Neural progenitor cell (in vitro differentiated cells): ENCODE measurements at places on chromosomes 7 and 10. TPM values are rescaled to one million over a fixed set of nuclear protein-coding genes. Genes with fewer than 3 reads are reported as not detected.

Gene JAKMIP3
- total RNA-seq: 0.31 and 0.37 TPM in 2 replicates

Gene UTF1
- not detected in 2 replicates for total RNA-seq

Gene CRYGN
- total RNA-seq: 1.1 TPM in 1 of 2 replicates, not detected in the other

Gene GIMAP2
- not detected in 2 replicates for total RNA-seq

Gene MSMB
- not detected in 2 replicates for total RNA-seq

Gene HOXA5
- total RNA-seq: not detected in 2 replicates

Gene FRAT1
- 2.0 and 8.8 TPM in 2 replicates for total RNA-seq

Gene PTCD1
- 8.3 and 10.5 TPM in 2 replicates for total RNA-seq

Gene CTNNA3
- 11.3 and 12.9 TPM in 2 replicates for total RNA-seq

Gene FAM237B
- not detected in 2 replicates for total RNA-seq

Gene BCCIP
- total RNA-seq: 76.5 and 122 TPM in 2 replicates

Gene GPAM
- 14.8 and 18.9 TPM in 2 replicates for total RNA-seq

Gene ZNF786
- total RNA-seq: 6.3 and 11.5 TPM in 2 replicates

Gene HOXA11
- total RNA-seq: not detected in 2 replicates

Gene FOXK1
- 11.1 and 22.4 TPM in 2 replicates for total RNA-seq

Gene EPHA1
- 4.1 and 6.0 TPM in 2 replicates for total RNA-seq

Gene LRGUK
- 1.1 and 1.4 TPM in 2 replicates for total RNA-seq

Gene PON3
- total RNA-seq: not detected in 2 replicates

Gene ITIH5
- 0.84 and 1.1 TPM in 2 replicates for total RNA-seq

Gene SPDYE2B
- not detected in 2 replicates for total RNA-seq

Gene PTPRE
- total RNA-seq: 0.21 and 0.93 TPM in 2 replicates

Gene PSTK
- total RNA-seq: 12.5 and 18.1 TPM in 2 replicates

Gene FAM3C
- total RNA-seq: 52.4 and 96.7 TPM in 2 replicates

Gene SHTN1
- 13.2 and 17.3 TPM in 2 replicates for total RNA-seq

Gene CALML3
- total RNA-seq: not detected in 2 replicates

Gene LBX1
- not detected in 2 replicates for total RNA-seq

Gene BHLHA15
- total RNA-seq: 0.69 and 4.8 TPM in 2 replicates
